ENCODE measurements at places on chromosomes 16 and 17.

GRCh38 chr16:20167323-20167722 is 93.6 kb upstream of the GPR139 start:
- DNase-seq: no peak

GRCh38 chr17:35627417-35627816 is 40.3 kb downstream of the AP2B1 start:
- no peak for DNase-seq

- DNase-seq: no peak
Observed at GRCh38 chr17:44171931-44172455, 1.5 kb downstream of the ASB16 start.

DNA sequence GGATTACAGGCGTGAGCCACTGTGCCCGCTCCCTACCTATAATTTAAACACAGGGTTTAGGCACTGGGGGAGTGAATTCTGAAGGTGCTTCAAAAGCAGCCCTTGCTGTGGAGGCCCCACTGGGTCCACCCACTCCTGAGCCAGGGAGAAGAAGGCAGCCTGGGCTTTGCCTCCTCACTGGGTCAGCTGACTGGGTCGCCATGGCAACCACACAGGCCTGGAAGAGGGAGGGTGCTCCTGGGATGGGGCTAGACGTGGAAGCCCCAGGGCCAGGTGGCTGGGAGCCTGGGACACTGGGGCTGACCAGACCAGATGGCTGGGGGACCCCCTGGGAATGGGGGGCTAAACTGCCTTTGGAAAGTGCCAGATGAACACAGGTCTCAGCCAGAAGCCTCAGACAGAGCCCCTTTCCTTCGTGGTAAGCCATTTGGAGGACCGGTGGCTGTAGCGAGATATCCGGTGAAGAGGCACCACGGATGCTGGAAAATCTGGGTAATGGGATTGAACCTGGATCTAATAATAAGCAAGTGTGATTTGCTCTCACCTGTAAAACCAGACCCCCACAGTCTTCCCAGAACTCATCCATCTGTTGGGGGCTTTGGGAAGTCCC is 32.9 kb downstream of the TRARG1 start:
- no peak for DNase-seq

DNA sequence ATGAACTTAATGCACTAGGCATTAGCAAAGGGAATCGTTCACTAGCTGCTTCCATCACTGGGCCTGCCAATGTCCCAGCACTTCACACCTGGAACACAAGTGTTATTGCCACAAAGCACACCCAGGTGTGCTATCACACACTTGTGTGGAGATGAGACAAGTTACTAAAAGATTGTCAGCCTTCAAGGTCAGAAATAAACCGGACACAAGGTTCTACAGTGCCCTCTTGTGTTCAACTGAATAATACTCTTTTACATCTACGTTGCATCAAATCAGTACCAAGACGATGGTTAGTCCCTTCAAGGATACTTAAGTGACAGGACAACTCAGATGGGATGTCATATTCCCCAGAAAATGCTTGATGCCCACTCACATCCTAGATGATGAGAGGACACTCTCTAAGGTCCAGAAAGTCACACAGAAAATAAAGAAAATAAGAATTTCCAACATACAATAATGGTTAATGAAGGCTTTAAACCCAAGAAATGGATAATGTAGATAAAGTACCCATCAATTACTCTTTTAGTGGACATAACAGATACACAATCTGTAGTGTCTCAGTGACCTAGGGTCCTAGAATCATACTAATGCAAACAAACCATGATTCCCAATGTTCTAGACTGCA is 16.4 kb upstream of the GLG1 start:
- no peak for DNase-seq

GRCh38 chr16:67871256-67871655 is 1.6 kb upstream of the EDC4 start:
- no peak for DNase-seq

DNA sequence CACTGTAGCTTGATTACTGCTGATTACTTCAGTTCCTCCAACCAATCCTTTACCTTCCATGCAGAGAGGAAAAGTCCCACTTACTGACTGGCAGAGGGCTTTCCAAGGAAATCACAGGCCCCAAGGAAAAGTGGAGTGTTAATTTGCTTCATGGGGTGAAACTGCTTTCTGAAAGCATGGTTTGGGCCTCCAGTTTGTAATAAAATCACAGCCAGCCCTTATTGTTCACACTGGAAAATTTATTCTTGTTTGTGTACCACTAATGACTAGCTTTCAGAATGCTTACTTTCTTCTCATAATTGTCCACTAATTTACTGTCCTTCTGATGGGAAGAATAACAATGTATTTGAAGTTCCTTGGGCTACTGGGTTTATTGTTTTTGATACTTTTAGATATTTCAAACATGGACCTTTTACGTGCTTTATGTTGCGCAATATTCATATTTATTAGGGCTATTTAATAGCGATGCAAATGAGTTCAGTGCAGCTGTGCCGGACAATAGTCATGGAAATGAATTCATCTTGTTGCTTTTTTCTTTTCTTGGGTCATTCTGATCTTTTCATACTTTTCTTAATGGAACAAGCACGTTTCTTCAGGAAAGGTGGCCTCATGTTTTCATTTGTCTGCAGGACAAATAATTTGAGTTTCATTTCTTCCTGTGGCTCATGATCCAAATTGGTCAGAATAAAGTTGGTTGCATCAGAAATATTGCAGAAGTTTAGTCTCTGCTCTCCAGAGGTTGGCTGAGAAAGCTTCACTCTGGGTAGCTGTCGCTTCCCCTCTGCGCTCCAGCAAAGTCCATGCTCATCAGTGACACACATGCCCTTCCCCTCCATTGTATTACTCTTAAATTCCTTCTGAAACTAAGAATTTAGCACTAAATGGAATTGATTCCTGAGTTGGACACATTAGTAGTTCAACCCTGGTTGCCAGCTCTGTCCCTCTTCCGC is 128.7 kb downstream of the PRKCA start:
- no peak for DNase-seq

DNA sequence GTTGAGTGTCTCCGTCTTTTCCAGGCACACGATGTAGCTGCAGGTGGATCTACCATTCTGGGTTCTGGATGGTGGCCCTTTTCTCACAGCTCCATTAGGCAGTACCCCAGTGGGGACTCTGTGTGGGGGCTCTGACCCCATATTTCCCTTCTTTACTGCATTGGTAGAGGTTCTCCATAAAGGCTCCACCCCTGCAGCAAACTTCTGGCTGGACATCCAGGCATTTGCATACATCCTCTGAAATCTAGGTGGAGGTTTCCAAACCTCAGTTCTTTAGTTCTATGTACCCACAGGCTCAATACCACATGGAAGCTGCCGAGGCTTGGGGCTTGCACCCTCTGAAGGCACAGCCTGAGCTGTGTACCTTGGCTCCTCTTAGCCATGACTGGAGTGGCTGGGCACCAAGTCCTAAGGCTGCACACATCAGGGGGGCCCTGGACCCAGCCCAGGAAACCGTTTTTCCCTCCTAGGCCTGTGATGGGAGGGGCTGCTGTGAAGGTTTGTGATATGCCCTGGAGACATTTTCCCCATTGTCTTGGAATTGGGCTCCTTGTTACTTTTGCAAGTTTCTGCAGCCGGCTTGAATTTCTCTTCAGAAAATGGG is 14.0 kb downstream of the ABCC1 start:
- no peak for DNase-seq

GRCh38 chr16:87086575-87086974 is 230.6 kb downstream of the C16orf95 start:
- no peak for DNase-seq

DNA sequence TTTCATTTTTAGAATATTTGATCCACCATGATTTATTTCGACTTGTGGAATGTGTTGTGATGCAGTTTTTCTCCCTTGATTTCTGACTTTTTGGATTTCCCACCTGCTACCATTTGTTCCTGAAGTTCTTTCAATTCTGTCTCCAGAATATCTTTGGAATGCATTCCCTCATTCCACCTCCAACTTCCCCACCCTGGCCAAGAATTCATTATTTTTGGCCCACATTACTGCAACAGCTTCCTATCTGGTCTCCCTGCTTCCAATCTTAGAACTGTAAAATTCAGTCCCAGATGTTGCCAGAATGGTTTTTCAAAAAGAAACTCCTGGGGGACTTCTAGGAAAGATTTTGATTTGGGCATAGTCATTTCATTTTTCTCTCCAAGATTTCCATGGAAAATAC is 182.3 kb upstream of the HS3ST4 start:
- no peak for DNase-seq

DNA sequence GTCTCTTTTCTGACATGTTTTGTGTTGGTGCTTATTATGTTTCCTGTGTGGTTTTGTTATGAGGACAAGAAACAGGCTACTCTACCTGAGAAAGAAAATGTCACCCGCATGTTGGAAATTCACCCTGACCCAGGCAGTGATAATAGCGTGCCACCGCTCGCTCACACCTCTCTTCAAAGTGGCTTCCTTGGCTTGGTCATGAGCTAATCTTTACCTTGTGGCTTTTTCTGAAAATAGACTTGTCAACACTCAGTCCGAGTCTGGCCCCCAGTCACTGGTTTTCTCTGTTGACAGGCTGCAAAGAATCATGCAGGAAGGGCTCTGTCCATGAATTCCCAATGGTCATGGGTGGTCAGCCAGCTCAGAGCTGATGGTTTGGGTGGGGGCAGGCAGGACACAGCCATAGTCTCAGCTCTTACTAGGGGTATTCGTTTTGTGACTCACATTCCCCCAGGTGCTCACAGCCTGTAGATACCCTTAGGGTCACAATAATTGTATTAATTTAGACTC is 121.3 kb upstream of the CACNG5 start:
- peak; percentile 60 for DNase-seq

DNA sequence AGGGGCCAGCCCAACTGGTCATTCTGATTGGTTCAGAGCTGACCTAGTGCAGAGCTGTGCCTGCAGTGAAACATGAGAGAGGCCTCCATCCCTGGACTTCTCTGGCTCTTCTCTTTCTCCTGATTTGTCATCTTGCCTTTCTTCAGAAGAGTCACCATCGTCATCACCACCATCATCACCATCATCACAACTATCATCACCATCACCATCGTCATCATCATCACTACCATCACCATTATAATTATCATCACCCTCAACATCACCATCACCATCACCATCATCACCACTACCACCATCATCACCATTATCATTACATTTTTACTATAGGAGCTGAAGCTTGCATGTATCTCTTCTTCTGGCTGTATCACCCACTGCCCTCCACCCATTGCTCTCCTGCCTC is 94.5 kb upstream of the FAM20A start:
- DNase-seq: no peak

- DNase-seq: no peak
Observed at GRCh38 chr16:88194397-88195268, 188.1 kb upstream of the ZNF469 start.

DNA sequence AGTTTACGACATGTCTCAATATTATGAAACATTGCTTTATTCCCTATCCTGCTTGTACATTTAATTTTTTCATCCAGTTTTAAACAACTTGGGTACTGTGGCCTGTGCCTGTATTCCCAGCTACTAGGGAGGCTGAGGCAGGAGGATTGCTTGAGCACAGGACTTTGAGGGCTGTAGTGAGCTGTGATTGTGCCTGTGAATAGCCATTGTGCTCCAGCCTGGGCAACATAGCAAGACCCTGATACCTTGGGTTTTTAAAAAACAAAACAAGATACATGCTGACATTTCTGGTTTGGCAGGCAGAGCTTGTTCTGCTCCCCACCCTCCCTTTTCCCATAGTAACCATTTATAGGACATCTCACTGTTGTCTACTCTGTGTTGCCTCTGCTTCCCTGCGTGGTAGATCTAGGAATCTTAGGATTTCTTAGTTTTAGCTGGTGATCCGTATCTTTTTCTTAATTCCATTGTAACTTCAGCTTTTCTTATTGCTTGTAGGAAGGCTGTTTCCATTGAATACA is 35.6 kb downstream of the TENT4B start:
- DNase-seq: no peak

GRCh38 chr16:83956336-83957289 is 3.6 kb downstream of the OSGIN1 start:
- DNase-seq: peak; percentile 58

DNA sequence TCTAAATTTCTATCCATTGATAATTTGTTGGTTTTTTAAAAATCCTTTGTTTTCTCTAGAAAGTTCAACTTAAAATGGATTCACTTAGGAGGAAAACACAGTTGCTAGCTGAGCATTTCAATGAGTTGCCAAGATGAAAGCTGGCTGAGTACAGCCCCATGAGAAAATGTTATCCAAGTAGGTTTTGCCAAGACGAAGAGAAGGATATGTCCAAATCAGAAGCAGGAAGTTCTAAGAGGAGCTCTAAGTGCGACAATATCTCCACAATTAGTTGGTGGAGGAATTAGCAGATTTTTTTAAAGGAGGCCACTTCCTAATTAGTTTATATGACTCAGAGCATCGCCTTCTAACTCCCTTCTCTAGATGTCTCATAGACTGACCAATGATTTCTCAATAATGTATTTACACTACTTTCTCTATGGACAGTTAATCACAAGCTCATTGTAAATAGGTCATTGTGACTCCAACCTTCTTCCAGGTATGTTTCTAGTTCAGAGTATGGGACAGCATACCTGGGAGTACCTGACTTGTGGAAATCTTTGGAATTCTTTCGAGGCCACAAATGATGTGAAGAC is 873.3 kb upstream of the SOX9 start:
- no peak for DNase-seq

- DNase-seq: no peak
Observed at GRCh38 chr16:5364186-5364585, 266.6 kb upstream of the EEF2KMT start.

- no peak for DNase-seq
Observed at GRCh38 chr17:705011-705410, 9.6 kb downstream of the VPS53 start.

DNA sequence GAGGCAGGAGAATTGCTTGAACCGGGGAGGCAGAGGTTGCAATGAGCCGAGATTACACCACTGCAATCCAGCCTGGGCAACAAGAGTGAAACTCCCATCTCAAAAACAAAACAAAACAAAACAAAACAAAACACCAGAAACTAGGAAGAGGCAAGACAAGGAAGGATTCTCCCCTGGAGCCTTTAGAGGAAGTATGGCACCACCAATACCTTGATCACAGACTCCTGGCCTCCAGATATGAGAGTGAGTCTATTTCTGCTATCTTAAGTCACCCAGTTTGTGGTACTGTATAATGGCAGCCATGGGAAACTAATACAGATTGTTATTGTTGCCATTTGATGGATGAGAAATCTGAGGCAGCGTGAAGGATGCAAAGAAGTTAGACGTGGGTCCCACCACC is 14.6 kb upstream of the CPPED1 start:
- DNase-seq: no peak

GRCh38 chr16:21620592-21620991 is 21.2 kb downstream of the METTL9 start:
- no peak for DNase-seq

GRCh38 chr17:27239046-27239445 is 54.9 kb upstream of the WSB1 start:
- no peak for DNase-seq

- DNase-seq: no peak
Observed at GRCh38 chr17:30477774-30478115, 537 bp downstream of the GOSR1 start.

DNA sequence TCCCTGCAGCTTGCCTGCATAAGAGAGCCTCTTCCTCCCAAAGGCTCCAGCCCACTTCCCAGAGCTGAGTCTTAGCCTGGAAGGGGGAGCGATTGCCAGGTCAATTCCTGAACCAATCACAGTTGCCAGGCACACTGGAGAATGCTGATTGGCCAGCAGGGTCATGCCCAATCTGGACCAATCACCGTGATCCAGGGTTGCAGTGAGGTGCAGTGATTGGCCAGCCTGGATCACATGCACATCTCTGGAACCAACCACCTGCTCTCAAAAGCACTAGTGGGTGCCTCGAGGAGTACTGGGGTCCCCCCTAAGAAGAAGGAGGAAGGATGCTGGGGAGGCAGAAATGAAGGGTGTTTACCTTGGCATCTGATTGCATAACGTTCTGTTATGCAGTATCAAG is 18.4 kb downstream of the NAGPA start:
- no peak for DNase-seq

Measured in GM18507 (cell line).